Pons (tissue), 1 donor: ENCODE measurements at places on chromosomes 7 and 10.

DNA sequence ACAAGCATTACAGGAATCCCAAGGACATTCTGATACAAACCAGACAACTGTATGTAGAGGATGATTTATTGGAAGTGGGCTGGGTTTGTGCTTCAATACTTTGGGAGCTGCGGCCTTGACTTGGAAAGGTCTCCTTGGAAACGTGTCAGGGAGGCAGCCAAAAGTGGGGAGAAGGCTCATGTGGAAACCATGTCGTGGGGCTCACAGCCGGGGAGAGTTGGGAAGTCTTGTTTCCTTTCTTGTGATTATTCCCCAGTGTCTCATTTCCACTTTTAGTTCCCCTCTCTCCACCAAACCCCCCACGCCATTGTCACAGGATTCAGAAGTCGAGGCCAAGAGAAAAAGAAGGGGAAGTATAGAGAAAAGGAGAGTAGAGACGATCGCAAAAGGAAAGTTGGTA, 53.9 kb upstream of the SFMBT2 start:
- peak; percentile 72 for DNase-seq

- no peak for DNase-seq
Observed at GRCh38 chr7:100629117-100629716, 12.1 kb downstream of the TFR2 start.

DNA sequence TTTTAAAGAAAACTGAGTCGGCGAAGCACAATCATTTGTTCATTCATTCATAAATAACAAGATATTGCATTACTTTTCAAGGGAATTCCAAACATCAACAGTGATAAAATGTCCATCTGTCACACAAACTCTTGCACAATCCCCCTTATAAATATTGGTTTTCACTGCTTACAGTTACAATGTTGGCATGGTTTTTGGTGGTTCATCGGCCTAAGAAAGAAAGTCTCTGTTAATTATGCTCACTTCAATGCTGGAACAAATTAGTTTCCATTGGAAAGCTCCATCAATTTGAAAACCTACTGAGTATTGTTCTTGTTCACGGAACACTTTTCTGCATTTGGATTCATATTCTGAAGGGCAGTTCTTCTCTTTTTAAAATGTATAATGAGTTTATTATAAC, 188.5 kb downstream of the JAZF1 start:
- DNase-seq: peak; percentile 86

- no peak for DNase-seq
Observed at GRCh38 chr10:383519-383918, 248.3 kb downstream of the ZMYND11 start.

DNA sequence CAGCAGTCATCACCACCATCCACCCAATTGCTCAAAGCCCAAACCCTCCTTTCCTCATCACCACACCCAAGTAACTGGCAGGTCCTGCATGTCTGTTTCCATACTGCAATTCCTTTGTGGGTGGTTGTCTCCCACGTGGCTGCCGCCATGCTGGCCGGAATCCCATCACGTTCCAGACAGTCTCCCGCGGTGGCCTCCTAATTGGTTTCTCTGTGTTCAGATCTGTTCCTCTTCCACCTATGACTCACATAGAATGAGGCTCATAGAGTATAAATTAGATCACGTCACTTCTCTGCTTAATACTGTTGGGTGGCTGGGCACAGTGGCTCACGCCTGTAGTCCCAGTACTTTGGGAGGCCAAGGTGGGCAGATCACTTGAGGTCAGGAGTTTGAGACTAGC, 813.0 kb downstream of the TYW1 start:
- DNase-seq: no peak

DNA sequence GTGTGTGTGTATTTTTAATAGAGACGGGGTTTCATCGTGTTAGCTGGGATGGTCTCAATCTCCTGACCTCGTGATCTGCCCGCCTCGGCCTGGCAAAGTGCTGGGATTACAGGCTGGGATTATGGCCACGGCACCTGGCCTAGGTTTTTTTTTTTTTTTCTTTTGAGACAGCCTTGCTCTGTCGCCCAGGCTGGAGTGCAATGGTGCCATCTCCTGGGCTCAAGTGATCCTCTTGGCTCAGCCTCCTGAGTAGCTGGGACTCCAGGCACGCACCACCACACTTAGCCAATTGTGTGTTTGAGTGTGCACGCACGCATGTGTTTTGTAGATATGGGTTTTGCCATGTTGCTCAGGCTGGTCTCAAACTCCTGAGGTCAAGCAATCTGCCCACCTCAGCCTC, 629.8 kb downstream of the ETV1 start:
- DNase-seq: no peak

- no peak for DNase-seq
Observed at GRCh38 chr10:6868036-6868725, 288.1 kb upstream of the PRKCQ start.

GRCh38 chr10:79331709-79332108, 15.6 kb upstream of the PPIF start:
- no peak for DNase-seq

DNA sequence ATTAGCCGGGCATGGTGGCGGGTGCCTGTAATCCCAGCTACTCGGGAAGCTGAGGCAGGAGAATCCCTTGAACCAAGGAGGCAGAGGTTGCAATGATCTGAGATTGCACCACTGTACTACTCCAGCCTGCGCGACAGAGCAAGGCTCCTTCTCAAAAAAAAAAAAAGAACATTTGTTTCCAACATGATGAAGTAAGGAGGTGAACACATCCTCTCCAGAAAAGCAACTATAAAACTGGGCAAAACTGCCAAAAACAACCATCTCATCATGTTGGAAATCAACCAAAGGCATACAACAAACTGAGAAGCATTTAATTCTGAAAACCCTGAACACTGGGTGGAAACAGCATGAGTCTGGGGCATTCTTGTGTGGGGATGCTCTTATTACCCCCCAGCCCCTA, 14.3 kb downstream of the PRTFDC1 start:
- DNase-seq: no peak

GRCh38 chr10:100749309-100750217, 4.2 kb downstream of the PAX2 start:
- no peak for DNase-seq

GRCh38 chr10:70925377-70926225, 37.2 kb upstream of the PCBD1 start:
- DNase-seq: peak; percentile 1

DNA sequence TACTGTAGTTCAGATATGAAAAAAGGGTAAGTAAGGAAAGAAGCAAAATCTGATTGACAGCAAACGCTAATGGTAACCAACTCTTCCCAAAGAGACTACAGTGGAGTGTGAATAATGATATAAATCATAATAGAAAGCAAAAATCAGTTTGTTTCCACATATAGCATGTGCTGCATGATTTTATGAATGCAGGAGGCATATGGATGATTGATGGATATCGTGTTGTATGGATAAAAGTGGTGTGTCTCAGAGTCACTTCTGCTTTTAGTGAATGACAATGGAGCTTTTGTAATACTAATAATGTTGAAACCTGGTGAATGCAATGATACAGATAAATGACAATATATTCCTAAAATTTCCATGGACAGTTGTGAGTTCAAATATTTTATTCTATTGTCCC, 36.6 kb upstream of the PALS2 start:
- no peak for DNase-seq

GRCh38 chr7:157017603-157018327, 7.3 kb upstream of the MNX1 start:
- DNase-seq: no peak

GRCh38 chr7:126079581-126079980, 1150.0 kb upstream of the POT1 start:
- no peak for DNase-seq

- DNase-seq: no peak
Observed at GRCh38 chr7:75575488-75576121, 83.5 kb downstream of the SPDYE5 start.

DNA sequence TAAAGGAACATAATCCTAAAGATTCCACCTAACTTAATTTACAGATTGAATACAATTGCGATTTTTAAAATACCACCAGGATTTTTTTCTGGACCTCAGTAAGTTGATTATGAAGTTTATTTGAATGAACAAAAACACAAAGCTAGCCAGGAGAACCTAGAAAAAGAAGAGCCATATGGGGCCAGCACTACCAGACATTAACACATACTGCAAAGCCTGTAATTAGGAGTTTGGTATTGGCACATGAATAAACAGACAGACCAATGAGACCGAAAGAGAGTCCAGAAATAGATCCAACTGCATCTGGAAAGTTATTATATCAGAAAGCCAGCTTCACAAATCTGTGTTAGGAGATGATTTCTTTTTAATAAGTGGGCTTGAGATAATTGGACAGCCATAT, 105.5 kb upstream of the CHST15 start:
- DNase-seq: no peak

GRCh38 chr10:92897916-92898315, 49.6 kb downstream of the EXOC6 start:
- no peak for DNase-seq

DNA sequence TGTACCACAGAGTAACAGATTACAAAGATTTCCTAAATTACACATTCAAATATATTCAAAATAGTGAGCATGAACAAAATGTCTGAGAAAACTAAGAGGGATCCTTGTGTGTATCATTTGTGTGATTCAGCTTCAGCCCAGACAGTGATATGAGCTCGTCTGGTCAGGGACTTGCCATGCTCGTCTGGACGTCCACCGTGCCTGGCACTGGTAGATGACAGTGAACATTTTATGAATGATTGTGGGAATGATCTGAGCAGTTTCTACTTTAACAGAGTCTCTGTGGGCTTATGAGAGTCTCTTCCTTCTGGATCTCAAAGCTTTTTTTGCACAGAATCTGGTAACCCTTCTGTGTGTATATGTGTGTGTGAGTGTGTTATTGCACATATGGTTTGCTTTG, 34.2 kb upstream of the ANKRD2 start:
- DNase-seq: peak; percentile 43

DNA sequence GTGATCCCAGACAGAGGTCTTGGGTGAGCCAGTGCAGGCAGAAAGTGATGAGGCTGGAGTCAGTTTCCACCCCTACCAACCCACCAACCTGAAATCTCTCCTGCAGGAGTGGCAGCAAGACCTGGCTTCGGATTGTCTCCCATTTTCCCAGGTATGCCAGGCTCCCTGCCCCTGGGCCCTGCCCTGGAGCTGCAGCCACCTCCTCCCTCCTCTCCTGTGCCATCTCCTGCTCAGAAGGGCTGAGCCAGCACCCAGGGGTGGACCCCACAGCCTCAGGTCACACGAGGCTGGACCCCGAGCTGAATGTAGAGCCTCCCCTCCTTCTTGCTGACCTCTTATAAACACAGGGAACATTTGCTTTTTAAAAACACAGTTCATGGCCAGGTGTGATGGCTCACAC, 17.0 kb upstream of the LIMK1 start:
- DNase-seq: no peak

- DNase-seq: no peak
Observed at GRCh38 chr7:66321283-66321682, 116.1 kb downstream of the TPST1 start.

GRCh38 chr10:113801569-113801968, 50.1 kb downstream of the PLEKHS1 start:
- DNase-seq: no peak

DNA sequence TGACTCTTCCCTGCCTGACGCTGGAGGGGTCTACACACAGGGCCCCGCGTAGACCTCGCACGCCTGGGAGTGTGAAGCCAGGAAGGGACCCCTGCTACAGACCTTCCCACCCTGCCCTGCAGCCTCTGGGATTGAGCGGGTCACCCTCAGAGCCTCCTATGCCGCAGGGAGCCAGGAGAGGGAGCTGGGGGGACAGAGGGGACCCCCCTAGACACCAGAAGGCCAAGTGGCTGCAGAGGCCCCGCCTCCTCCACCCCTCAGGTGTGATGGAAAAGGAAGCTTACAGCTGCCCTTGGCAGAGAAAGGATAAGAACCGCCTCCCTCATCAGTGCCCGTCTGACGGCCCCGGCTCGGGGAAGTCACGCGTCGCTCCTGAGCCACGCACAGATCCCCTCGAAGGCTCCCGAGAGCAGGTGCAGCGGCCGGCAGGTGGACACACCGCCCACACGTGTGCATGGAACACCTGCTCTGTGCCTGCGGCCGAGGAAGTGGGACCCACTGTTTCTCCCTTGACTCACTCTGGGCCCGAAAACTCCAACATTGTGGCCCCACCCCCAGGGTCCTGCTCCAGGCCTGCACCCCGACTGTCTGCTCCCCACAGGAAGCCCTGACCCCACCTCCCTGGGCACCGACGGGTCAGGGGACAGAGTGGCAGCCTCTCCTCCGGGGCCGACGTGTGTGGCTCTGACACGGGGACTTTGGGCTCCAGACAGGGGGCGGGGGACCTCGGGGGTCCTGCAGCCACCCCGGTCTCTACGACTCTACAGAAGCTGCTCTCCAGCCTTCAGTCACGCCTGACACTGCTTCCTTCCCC, 73.3 kb downstream of the MICALL2 start:
- DNase-seq: no peak

- no peak for DNase-seq
Observed at GRCh38 chr7:88202278-88202677, 17.6 kb downstream of the SRI start.

- no peak for DNase-seq
Observed at GRCh38 chr10:1454428-1454827, 282.9 kb downstream of the ADARB2 start.

DNA sequence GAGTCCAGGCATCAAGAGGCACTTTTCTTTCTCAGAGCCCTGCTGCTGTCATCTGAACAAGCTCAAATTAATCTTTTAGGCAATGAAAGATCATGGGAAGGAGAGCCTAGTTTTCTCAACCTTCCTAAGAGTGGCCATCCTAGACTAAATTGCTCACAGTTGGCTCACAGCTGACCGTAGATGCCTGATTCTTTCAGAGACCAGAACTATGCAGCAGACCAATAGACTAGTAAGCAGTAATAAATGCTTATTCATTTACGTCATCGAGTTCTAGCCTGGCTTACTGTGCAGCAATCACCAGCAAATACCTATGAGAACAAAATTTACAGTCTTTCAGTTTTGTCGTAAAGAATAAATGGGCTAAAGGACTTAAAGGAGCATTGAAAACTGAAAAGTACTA, 602.9 kb upstream of the GHITM start:
- DNase-seq: no peak

- no peak for DNase-seq
Observed at GRCh38 chr10:96958071-96958470, 126.0 kb downstream of the LCOR start.

DNA sequence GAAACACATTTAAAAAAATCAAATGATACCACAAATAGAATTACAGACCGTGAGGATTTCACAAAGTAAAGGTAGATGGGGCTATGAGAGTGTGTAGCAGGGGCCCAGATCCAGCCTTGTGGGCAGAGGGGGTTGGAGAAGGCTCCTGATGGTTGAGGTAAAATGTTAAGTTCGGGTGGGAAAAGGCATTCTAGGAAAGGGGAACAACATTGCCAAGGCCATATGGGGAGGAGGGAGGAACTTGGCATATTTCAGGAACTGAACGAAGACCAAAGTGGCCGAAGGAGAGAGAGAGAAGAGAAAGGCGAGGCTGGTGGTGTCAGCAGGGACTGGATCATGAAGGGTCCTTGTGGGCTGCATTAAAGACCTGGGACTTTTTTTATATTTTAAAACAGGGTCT, 98.9 kb downstream of the CARD11 start:
- DNase-seq: peak; percentile 33

GRCh38 chr7:36639826-36640225, 84.5 kb downstream of the AOAH start:
- no peak for DNase-seq
